G401 (cell line): ENCODE measurements at places on chromosomes 11 and 22.

DNA sequence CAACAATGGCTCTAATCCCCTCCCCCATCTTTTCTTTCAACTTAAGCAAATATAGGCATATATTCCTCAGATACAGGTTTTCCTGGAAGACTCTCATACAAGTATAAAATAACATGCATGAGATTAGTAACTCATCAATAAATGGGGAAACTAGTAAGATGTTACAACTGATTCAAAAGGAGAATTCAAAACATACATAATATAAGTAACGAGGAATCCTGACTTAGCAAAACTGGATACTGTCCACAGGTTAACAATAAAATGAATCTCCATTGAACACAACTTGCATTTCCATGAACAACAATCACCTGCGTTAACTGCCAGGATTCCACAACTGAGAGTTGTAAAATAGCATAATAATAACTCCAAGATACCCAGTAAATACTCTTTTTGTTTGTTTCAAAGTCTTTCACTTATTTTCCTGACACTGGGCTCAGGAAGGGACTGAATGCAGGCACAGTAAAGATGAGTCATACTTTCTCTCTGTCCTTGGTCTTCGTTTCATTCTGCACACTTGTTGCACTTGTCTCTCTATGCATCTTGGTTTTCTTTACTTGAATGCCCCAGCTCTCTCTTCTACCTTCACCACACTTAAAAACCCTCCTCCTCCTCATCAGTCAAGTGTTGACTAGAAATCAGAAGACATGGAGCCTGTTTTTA is 8.1 kb downstream of the APIP start:
- no peak for DNase-seq

DNA sequence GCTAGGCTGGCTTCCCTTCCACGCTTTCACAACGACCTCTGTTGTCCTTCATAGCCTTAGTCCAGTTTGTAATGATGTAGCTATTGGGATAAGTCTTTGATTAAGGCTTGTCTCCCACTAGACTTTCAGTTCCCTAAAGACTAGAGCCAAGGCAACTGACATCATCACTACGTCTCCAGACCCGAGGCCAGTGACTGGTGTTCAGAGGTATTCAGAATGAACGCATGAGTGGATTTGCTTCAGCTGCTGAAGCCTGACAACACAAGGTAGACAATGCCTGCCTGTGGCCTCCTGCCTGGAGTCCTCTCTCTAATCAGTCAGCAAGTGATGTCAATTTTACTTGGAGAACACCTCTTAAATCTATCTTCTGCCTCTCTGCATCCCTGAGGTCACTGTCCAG is 13.6 kb downstream of the EFCAB6 start:
- no peak for DNase-seq

DNA sequence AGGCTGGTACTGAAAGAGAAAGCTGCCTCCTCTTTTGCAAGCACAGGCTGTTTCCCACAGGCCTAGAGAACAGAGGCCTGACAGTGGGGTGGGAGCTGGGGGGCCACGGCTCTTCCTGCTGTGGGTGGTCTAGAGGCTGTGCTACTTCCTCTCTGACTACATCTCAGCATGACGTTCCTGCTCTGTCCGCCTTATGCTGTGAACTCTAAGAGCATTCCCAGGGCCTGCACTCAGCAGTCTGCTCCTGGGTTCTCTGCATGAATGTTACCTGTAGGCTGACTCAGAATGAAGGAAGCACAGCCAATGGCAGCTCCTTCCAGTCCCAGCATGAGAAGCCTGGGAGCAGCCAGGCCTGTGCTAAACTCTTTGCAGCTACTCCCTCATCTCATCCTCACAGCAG is 534.3 kb downstream of the NTM start:
- peak; percentile 74 for DNase-seq

DNA sequence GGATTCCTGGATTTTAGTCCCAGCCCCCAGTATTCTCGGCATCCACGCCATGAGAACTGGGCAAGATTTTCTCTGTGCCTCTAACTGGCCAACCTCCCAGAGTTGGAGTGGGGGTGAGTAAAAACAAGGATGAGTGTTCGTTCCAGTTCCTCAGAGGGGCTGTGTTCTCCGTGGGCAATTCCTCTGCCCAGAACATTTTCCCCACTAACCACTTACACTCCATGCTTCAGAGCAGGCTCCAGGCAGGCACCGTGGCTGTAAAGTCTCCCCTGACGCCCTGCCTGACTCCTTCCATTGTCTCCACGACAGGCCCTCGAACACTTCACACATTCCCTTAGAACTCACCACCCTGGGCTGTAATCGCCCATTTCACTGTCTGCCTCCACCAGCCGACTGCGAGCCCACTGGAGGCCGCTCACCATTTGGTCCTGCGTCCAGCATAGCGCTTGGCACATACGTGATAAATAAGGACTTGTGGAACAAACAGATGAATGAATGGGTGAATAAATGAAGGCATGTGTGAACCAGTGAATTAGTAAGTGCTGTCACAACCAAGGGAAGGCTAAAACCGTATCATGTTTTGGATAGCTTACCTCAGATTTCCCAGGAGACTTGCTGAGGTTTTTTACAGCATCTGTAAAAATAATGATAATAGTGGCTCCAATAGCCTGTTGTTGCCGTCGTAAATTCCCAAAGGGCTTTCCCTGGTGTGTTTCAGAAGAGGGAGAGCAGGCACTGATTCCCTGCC is 6.1 kb downstream of the APLNR start:
- DNase-seq: peak; percentile 0

DNA sequence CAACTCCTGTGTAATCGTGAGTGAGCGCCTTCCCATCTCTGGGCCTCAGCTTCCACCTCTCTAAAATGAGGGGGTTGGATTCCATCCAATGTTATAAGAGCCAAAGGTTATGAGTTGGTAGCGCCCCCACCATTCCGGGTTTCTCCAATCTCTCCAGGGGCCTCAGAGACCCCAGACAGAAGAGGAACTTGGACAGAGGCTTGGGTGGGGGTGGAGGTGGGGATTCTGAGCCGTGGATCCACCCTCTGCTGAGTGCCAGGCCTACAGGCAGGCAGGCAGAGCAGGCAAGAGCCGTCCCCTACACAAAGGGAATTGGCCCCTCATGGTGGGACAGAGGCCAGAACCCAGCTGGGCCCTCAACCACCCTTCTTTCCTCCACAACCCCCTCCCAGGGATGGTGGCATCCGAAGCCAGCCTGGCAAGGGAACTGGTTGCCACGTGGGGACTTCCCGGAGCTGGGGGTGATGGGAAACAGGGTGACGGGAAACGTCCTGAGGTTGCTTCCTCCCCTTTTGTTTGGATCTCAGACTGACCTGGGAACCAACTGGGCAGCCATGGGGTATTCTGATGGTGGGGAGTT is 31.8 kb downstream of the TXN2 start:
- DNase-seq: no peak

GRCh38 chr11:97814325-97814959 is 1206.3 kb upstream of the CNTN5 start:
- DNase-seq: no peak

DNA sequence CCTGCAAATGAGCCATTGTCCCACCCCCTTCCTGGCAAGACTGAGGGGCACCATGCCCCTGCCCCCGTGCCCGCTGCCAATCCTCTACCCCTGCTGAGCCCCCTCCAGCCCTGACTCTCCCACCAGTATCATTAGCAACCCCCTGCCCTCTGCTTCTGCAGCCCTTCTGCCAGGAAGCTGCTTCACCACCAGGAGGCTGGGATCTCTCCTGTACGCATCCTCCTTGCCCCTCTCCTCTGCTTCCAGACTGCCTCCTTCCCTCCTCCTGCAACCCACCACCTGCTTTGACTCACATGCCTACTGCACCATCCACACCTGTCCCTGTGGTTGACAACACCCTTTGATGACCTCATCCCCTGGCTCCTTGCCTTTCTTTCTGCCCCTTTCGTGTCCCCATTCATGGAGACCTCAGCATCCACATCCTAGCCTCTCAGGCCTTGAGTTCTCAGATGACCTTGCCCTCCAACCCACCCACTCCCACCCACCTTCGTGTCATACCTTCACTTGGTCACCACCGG is 13.4 kb upstream of the PNPLA3 start:
- no peak for DNase-seq

GRCh38 chr11:70078781-70079616 is 882 bp downstream of the ANO1 start:
- no peak for DNase-seq
